ENCODE measurements at places on chromosomes 7 and 10. TPM values are rescaled to one million over a fixed set of nuclear protein-coding genes. Genes with fewer than 3 reads are reported as not detected.

The IGFBP3 gene
- 27.9 TPM for polyA plus RNA-seq

The PAX4 gene
- not detected for polyA plus RNA-seq

The TAS2R3 gene
- 0.33 TPM for polyA plus RNA-seq

The ATRNL1 gene
- 11.7 TPM for polyA plus RNA-seq

The GPNMB gene
- polyA plus RNA-seq = 4.4 TPM

The MNX1 gene
- polyA plus RNA-seq = 3.4 TPM

The CPVL gene
- polyA plus RNA-seq = 14.2 TPM

The KEL gene
- 0.60 TPM for polyA plus RNA-seq

The CACNB2 gene
- polyA plus RNA-seq = 18.4 TPM

The CCDC172 gene
- 0.21 TPM for polyA plus RNA-seq
